ENCODE measurements at places on chromosomes 1 and 21. TPM values are rescaled to one million over a fixed set of nuclear protein-coding genes. Genes with fewer than 3 reads are reported as not detected.

Gene RPTN
- total RNA-seq, result not detected

GRCh38 chr1:178607718-178608408 is 95.0 kb downstream of the TEX35 start:
- DNase-seq, result no peak
- H3K36me3 ChIP-seq, result no peaks in the 10 kb centered on the region

DNA sequence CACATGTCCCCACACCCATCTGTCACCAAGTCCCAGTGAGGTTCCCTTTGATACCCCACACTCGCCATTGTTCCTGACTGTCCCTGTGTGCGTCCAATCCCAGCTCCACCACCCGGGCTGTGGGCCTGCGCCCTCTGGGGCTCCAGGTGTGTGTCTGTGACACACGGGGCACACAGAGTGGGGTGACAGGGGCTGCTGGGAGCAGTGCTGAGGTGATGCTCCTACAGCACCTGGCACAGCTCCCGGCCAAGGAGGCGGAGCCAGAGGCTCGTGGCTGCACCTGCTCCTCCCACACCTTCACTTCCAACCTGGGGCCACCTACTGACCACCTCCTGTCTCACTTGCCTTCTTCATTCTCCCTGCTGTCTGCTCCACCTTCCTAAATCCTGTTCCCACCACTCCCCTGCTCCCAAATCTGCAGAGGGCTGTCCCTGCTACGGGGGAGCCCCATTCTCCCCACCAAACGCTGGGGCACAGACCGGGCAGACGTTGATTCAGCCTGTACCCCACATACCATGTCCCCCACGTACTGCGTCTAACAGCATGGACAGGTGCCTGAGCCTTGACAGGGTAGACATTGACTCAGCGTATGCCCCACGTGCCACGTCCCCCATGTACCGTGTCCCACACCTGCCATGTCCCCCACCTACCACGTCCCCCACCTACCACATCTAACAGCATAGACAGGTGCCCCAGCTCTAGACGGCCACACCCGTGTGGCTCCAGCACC is 16.4 kb downstream of the WDR4 start:
- peaks cover 37% of the 10 kb centered on the region for H3K36me3 ChIP-seq
- DNase-seq, result no peak
- H3K4me1 ChIP-seq, result no peaks in the 10 kb centered on the region
- H3K4me3 ChIP-seq, result no peak overlapping the region

DNA sequence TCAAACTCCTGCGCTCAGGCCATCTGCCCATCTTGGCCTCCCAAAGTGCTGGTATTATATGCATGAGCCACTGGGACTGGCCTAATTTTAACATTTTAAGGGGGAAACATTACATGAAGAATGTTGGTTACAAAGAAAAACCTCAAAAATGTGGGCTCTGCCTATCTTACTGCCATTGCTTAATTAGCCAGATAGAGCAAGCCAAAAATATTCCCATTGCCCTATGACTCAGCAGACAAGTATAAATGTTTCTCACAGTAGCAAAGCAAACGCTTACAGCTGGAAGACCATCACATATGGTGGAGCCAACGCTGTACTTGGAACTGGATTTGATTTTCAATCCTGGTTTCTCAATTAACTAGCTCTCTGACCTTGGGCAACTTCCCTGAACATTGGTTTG is 502.0 kb downstream of the SMYD3 start:
- H3K4me1 ChIP-seq, result peaks cover 27% of the 10 kb centered on the region
- H3K4me3 ChIP-seq, result no peak overlapping the region
- DNase-seq, result no peak
- H3K27ac ChIP-seq, result no peak overlapping the region
